HS-5 (cell line): ENCODE measurements at places on chromosomes 4 and X.

GRCh38 chr4:59583845-59584568 lies 1616.1 kb upstream of the ADGRL3 start:
- DNase-seq = no peak

DNA sequence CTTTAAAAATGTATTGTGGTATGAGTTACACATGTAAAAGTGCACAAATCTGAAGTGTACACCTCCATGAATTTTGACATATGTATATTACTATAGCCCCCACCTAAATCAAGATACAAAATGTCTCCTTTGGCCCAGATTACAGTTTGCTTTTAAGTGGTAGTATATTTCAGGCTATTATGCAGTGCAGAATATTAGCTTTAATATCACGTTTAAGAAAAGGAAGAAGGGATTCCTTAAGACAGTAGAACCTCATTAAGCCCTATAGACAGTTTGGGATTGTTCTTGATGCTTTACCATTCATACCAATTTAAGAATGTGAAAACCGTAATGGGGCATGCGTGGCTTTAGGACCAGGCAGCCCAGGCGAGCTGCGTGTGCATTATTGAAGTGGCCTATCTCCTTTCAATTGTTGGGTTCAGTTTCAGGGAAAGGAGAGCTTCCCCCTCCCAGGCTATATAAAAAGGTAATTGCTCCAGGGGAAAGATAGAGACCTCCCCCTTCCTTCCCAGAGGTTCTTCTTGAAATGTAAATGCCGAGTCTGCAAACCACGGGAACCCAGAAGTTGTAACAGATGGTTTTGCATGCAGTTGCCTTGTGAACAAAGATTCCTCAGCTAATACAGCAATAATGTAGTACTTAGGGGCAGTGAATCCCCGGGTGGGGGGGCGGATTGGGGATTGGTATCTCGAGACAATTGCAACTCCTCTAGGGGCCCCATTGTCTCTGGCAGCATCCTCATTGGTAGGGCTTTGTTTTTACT lies 106.1 kb downstream of the UCHL1 start:
- no peak for DNase-seq

GRCh38 chr4:189294574-189294973 lies 646.1 kb upstream of the FRG1 start:
- no peak for DNase-seq

GRCh38 chr4:83197555-83198235 lies 83.2 kb upstream of the PLAC8 start:
- no peak for DNase-seq

GRCh38 chr4:7299010-7299907 lies 106.9 kb downstream of the SORCS2 start:
- no peak for DNase-seq

GRCh38 chr4:41015016-41015675 lies 199.2 kb downstream of the APBB2 start:
- no peak for DNase-seq

GRCh38 chr4:118879409-118879808 lies 9.2 kb upstream of the SYNPO2 start:
- DNase-seq = no peak

- no peak for DNase-seq
These were observed 85.6 kb upstream of the KIT start for GRCh38 chr4:54572152-54572542.

- DNase-seq = no peak
These were observed 125.6 kb upstream of the TTC29 start for GRCh38 chr4:147071209-147071740.

- DNase-seq = no peak
These were observed 146.5 kb upstream of the INTU start for GRCh38 chr4:127486248-127486647.

DNA sequence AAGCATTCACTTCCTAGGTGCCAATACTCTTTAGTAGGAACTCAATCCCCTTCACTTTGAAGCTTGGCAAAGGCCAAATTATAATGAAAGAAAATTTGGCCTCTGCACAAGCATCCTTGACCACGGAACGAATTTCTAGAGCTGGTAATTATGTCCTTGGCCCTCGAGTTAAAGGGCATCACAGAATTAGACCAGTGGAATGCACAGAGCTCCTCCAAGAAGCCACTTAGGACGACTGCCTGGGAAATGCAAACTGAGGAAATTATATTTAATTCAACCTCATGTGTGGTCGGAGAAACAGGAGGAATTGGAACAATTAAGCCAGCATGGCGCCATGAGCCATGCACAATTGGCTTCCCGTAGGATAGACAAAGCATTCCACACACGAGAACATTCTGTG lies 59.3 kb downstream of the NLGN4X start:
- no peak for DNase-seq

DNA sequence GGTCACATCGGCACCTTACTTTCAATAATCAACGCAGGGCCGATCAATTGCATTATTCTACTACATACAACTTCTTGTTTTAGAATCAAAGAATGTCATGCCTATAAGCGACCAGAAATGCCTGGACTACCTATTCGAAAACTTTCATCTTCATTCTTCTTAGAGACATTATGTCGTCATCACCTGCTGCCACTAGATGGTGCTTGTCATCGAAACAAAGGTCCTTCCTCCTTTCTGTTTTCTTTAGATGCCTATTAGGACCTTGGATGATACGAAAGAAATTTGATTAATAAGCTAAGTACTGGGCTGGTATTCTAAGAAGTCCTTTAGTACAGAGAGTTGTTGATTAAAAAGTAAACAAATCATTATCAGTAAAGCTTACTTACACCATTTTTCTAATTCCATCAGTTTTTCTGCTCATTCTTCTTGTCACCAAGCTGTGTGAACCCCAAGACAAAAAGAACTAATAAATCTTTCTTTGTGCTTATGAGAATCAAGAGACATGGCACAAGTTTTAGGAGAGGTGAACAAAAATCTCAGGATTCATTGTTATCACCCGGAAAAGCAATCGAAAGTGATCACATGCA lies 154.5 kb upstream of the SLC4A4 start:
- no peak for DNase-seq

GRCh38 chr4:10026485-10026884 lies 5.2 kb upstream of the SLC2A9 start:
- no peak for DNase-seq

- no peak for DNase-seq
These were observed 55.4 kb upstream of the DHX15 start for GRCh38 chr4:24639714-24640113.

DNA sequence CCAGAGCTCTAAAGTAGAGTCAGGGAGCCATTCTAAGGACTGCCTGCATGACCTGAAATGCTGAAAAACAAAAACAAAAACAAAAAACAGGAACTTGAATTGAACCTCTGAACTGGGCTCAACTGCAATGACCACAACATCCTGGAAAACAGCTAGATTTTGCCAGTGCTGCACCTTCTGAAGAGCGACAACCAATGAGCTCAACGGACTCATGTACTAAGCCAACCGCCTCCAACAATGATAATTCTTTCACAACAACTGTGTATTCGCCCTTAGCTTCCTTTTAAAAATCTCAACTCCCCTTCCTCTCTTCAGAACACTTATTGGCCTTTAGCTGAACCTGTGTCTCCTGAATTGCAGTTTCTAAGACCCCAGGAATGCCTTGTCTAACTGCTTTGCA lies 69.8 kb downstream of the HAUS3 start:
- DNase-seq = no peak

- DNase-seq = no peak
These were observed 28.3 kb upstream of the SERTM2 start for GRCh38 chrX:111483135-111483534.

DNA sequence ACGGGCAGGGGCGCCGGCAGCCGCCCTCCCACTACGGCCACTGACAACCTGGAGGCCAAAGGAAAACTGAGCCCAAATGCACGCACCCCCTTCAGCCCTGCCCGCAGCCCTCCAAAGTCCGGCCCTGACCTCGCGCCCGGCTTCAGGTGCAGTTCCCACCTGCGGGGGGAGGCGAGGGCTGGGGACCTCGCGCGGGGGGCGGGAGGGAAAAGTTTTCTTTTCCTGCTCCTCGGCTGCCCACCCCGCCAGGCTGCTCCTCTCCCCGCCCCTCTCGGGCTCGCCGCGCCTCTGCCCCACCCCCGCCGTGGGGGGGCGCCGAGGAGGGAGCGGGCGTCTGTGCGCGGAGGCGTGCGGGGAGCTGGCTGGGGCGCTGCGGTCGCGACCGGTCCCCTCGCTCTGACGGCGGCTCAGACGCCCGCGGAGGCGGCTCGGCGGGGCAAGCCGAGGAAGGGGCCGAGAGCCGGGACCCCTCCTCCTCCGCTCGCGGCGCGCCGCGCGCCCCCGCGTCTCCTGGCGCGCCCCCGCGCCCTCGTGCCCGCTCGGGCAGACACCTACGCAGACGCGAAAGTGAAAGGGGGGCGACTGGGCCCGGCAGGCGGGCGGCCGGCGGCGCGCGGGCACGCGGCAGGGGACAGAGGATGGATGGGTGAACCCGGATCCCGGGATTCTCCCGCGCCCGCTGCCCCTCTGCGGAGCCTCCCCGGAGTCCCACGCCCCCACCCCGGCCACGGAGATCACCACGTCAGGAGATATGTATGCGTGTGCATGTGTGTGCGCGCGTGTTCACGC lies 3.1 kb upstream of the NR3C2 start:
- no peak for DNase-seq

- DNase-seq = no peak
These were observed at the start of gene TBX22 for GRCh38 chrX:80014141-80014940. Gene TBX22, plus strand, starts transcription at chrX:80014753. Its CDS starts 7,517 bp downstream, at chrX:80022270.

DNA sequence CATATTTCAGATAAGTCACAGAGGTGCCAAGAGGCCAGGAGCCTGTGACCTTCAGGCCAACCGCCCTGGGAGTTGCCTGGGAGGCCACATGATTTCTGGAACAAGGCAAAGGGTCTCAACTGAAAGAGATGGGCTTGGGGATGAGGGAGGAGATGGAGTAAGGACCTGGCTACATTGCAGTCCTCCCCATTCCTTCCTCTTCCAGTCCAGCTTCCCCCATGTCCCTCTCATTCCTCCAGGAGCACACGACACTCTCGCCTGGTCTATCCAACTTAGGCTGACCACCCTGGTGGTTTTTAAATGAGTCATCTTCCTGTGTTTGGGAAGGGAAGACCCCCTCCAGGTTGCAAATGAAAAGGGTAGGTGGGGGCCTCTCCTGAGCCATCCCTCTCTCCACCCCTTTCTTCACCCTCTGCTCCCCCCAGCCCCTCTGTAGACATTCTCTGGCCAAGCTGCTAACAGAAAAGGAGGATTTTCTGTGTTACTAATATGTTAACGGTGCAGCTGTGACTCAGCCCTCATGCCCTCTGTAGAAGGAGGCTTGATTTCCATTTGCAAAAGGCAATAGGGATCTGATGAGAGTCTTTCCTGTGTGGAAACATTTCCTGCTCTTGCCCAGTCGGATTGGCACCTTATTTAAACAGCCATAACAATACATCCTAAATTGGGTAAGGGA lies 79.2 kb downstream of the RTL5 start:
- DNase-seq = no peak

DNA sequence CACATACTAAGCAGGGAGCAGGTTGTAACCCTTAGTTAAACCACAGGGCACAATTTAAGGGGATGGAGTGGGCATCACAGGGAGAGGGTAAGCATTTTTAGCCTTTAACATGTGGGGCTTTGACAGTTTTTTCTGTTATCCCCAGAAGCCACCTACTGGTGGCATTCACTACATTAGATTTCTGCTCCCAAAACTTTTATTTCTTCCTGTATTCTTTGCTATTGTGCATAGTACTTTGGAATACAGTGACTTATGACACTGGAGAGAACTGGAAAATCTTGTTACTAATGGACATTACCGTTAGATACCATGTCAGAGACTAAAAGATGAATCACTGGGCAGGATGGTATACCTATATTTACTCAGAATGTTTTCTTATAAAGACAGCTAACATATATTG lies 7.3 kb downstream of the TRIM75 start:
- no peak for DNase-seq

GRCh38 chr4:65845199-65845773 lies 175.0 kb upstream of the EPHA5 start:
- no peak for DNase-seq

DNA sequence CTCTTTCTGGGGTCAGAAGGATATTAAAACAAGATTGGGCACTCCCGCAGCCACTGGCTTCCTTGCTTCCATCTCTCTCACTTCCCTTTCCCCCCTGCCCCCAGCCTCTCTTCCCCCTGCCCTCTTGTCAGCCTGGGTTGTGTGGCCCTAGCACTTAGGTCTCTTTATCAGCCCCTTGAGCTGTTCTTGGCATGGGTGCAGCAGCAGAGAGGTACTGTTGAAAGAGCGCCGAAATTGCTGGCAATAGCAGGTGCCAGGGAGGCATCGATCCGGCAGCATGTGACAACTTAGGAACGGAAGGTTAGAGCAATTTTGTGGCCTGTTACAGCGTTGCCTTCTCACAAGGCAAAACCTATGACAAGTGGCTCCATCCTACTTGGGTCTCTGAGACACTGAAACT lies 333.1 kb upstream of the IGFBP7 start:
- no peak for DNase-seq

- DNase-seq = no peak
These were observed 144.8 kb downstream of the FRYL start for GRCh38 chr4:48635310-48635709.

DNA sequence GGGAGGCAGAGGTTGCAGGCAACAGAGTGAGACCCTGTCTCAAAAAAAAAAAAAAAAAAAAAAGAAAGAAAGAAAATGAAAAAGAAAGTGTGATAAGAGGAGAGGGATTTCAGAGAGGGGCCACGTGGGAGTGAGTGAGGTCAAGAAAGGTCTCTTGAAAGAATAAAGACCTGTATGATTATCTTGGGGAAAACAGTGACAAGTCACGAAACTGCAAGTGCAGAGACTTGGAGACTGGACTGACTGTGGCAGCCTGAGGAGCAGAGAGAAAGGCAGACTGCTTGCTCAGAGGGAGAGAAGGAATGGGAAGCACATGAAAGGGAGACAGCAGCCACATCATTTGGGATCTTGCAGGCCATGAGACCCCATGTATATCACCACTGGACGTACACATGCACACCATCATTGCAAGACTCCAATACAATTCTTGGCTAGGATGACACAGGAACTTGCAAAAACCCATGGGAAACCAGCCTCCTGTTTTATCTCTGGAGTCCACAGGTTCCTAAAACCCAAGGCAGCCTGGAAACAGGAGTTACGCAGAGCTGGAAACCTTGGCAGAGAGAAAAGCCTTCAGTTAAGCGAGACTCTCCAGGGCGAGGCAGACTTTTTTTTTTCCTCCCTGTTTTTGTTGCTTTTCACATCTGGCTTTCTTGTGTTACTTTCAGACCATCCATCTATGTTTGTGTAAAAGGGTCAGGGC lies 207.0 kb upstream of the TBL1X start:
- no peak for DNase-seq

DNA sequence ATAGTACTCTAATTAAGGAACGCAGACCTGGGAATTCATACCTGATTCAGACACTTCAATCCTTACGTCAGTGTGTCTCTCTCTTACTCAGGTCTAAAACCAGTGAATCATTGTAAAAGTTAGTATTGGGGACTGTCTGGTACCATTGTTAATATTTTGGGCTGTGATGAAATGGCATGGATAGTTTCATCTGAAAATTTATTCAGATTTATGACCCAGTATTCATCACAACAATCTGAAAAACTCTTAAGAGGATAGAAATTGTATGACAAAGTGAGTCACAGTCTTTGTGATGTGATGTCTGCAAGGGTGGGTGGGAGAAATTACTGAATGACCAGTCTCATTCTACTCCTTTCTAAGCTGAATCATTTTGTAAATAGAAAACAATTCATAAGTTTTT lies 10.3 kb downstream of the FGF2 start:
- DNase-seq = no peak

GRCh38 chr4:19349416-19349815 lies 902.3 kb upstream of the SLIT2 start:
- DNase-seq = no peak

GRCh38 chrX:19627533-19627932 lies 112.2 kb upstream of the MAP3K15 start:
- no peak for DNase-seq
